Dorsolateral prefrontal cortex (tissue), 122 donors: ENCODE measurements at places on chromosomes 11 and 22. TPM values are rescaled to one million over a fixed set of nuclear protein-coding genes. Genes with fewer than 3 reads are reported as not detected.

The DUSP18 gene
- 11.5 TPM for total RNA-seq

The ABTB2 gene
- total RNA-seq = 11.1 TPM

The C11orf91 gene
- total RNA-seq = not detected

The PARVG gene
- 13.4 TPM for total RNA-seq

The DDTL gene
- 3.3 TPM for total RNA-seq

The KCNJ1 gene
- total RNA-seq = 0.49 TPM

- DNase-seq = no peak
Observed at GRCh38 chr11:132205496-132205895, 835.1 kb downstream of the NTM start.

DNA sequence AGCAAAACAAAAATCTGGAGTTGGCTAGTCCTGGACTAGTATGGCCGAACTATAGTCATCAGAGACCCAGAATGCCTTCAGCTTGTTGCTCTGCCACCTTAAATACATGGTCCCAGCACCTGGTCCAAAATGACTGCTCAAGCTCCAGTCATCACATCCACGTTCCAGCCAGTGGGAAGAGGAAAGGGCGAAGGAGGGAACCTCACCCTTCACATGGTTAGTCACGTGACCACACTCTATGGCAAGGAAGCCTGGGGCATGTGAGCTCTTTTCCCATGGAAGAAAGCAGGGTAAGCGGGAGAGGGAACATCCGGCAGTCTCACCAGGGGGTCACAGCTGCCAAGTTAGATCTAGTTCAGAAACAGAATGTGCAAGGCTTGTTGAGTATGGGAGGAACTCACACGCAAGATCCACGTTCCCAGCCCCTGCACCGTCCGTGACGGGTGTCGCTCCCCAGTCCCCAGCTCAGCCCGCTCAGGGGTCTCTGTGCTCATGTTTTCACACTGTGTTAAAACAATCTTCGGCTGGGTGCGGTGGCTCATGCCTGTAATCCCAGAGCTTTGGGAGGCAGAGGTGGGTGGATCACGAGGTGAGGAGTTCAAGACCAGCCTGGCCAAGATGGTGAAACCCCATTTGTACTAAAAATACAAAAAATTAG is 1.9 kb upstream of the ANO9 start:
- no peak for DNase-seq

DNA sequence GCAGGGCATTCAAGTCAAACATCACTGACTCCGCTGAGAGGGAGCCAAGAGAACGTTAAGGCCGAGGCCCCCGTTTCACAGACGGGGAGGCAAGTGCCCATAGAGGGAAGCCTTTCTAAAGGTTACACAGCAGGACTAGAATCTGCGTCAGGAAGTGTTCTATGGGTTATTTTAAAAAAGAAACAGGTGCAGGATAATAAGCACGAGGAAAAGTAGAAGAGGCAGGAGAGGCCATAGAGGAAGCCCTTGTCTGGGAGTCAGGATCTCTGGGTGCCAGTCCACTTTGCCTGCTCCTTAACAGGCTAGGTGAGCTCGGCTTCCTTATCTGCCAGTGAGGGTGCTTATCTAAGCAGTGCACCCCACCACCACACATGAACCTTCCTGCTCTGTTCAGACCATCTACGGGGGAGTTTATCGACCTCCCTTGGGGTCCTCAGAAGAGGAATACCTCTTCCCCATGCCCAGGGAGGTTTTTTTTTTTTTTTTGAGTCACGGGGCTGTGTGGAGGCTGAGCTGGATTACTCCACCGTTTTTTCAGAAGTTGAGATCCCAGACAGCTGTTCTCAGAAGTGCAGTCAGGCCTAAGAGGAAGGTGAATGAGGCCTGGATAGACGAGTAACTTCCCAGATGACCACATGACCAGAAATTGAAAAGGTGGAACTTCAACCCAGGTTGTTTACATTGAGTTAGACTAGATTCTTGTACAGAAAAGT is 1.2 kb upstream of the FCHSD2 start:
- no peak for DNase-seq

DNA sequence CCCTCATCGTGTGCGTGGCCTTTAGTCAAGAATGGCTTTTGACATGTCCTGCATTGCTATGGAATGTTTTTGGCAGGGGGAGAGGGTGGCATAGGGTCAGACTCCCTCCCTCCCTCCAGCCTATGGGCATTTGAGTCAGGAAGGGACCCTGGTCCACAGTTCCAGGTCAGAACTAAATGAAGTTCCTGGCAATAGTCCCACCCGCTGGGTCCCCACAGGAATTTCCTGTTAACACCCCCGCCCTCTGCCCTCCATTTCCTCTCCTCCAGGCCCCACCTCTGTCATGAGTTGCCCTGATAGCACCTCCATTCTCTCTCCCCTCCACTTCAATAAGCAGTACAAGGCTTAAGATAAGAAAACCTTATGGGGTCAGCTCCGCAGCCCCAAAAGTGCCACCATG is 40.8 kb upstream of the LMO2 start:
- DNase-seq = no peak

DNA sequence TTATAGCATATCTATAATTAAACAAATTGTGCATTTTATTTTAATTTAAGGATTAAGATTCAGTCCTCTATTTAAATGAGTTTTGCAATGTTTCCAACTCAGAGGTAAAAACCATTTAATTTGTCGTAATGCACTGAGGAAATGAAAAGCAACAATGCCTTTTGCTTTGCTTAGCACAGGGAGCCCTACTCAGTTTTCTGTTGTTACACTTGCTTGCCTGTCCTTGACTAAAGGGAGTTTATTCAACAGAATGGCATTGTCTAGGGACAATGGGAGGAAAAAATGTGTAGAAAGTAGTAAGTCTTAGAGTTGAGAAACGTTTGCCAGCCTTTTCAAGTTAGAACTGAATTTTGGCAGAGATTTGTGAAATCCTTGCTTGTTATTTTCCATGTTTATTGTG is 734.2 kb upstream of the ANO3 start:
- DNase-seq = no peak

DNA sequence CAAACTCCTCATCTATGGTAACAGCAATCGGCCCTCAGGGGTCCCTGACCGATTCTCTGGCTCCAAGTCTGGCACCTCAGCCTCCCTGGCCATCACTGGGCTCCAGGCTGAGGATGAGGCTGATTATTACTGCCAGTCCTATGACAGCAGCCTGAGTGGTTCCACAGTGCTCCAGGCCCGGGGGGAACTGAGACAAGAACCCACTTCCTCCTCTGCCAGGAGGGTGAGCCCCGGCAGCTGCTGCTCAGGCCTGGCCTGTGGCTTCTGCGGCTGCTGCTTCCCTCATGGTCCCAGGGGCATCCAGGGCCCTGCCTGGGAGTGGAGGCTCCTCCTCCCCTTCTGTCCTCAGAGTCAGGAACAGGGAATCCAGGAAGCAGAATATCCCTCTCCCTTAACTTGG is 98.4 kb downstream of the ZNF280B start:
- DNase-seq = no peak

- DNase-seq = no peak
Observed at GRCh38 chr11:119486691-119487259, 63.8 kb upstream of the THY1 start.

- DNase-seq = no peak
Observed at GRCh38 chr11:103651341-103651998, 385.0 kb upstream of the DDI1 start.

- DNase-seq = no peak
Observed at GRCh38 chr11:118868659-118869058, 15.0 kb upstream of the CXCR5 start.
